ENCODE measurements at places on chromosomes 5 and 9. TPM values are rescaled to one million over a fixed set of nuclear protein-coding genes. Genes with fewer than 3 reads are reported as not detected.
A peak's percentile ranks its signal among the peaks of the same experiment; 100 is the strongest.

DNA sequence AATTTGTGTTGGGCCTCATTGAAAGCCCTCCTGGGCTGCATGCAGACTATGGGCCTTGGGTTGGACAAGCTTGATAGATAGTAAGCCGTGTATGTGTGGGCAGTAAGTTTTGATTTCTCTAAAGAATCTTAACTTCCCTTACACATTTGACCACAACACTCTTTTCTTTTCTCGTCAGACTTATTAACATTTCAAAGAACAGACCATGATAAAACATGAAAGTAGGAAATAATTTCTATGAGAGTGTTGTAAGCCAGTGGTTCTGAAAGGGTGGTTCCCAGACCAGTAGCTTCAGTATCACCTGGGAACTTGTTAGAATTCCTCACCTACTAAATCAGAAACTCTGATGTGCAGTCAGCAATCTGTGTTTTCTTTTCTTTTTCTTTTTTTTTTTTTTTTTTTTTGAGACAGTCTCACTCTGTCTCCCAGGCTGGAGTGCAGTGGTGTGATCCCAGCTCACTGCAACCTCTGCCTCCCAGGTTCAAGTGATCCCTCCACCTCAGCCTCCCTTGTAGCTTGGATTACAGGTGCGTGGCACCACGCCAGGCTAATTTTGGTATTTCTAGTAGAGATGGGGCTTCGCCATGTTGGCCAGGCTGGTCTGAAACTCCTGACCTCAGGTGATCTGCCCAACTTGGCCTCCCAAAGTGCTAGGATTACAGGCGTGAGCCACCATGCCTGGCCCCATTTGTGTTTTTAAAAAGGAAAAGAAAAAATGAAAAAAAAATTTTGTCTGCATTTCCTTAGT, 20.0 kb upstream of the GCNT1 start:
- no peaks in the 10 kb centered on the region for H3K27me3 ChIP-seq
- DNase-seq, result no peak
- H3K4me3 ChIP-seq, result no peak overlapping the region
- H3K27ac ChIP-seq, result no peak overlapping the region
- no peaks in the 10 kb centered on the region for H3K4me1 ChIP-seq

DNA sequence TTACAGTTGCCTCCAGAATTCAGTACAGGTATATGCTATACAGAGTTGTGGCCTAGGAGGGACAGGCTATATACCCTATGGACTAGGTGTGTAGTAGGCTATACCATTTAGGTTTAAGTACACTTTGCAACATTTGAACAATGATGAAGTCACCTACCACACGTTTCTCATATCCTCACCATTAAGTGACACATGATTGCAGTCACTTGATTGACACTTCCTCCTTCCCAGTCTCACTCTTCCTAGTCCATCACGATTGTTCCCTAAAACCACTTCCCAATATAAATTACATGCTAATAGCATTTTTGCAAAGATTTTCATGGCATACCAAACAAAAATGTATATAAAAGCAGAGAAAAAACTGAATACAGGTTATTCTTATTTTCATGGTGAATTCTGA, 312.2 kb downstream of the EPB41L4A start:
- DNase-seq, result no peak
- H3K27me3 ChIP-seq, result no peaks in the 10 kb centered on the region
- H3K27ac ChIP-seq, result no peak overlapping the region
- H3K4me1 ChIP-seq, result no peaks in the 10 kb centered on the region

- H3K4me1 ChIP-seq, result peaks cover 4% of the 10 kb centered on the region
- H3K27ac ChIP-seq, result no peak overlapping the region
- no peak for DNase-seq
- no peaks in the 10 kb centered on the region for H3K27me3 ChIP-seq
- H3K36me3 ChIP-seq, result no peaks in the 10 kb centered on the region
These were observed 150.4 kb upstream of the ERCC6L2 start for GRCh38 chr9:95725045-95725444.

DNA sequence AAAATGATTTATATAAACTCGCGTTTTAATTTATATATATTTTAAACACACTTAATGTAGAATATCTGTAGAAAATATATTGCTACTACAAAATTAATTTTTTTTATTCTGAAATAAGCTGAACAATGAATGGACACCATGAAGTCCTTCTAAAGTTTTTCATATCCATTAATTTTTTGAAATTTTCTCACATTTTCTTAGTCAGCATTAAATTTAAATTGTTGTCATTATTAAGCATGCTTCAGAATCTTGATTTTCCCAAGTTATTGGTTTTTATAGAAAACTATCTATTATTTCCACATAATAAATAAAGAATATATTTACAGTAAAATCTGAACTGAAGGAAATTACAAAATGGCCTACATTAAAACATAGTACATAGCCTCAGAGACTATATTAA, 1314.9 kb upstream of the CDH6 start:
- no peak overlapping the region for H3K4me3 ChIP-seq
- no peaks in the 10 kb centered on the region for H3K27me3 ChIP-seq
- no peak for DNase-seq
- H3K36me3 ChIP-seq, result no peaks in the 10 kb centered on the region

- no peak overlapping the region for H3K4me3 ChIP-seq
- no peaks in the 10 kb centered on the region for H3K27me3 ChIP-seq
- H3K27ac ChIP-seq, result no peak overlapping the region
- no peaks in the 10 kb centered on the region for H3K4me1 ChIP-seq
- peak; percentile 77 for DNase-seq
These were observed 81.6 kb downstream of the NDUFS4 start for GRCh38 chr5:53642061-53642460.

DNA sequence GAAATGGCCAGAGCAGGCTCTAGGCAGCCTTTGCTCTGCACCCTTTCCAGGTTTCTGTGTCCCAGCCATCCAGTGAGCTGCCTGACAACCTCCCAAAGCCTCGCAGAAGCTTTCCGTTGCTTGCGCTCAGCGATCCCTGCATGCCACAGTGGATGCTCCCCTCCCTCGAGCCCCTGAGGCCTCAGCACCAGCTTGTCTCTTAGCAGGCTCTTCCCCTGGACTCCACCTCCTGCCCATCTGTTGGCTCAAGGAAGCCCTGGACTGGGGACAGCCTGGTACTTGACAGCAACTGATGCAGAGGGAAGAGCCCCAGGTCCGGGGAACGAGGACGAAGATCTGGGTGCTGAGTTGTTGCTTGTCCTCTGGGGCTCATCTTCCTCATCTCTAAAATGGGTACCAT, 23.2 kb downstream of the TSPAN17 start:
- DNase-seq, result peak; percentile 18
- no peaks in the 10 kb centered on the region for H3K4me1 ChIP-seq
- H3K36me3 ChIP-seq, result no peaks in the 10 kb centered on the region
- H3K27ac ChIP-seq, result no peak overlapping the region
- no peaks in the 10 kb centered on the region for H3K27me3 ChIP-seq

DNA sequence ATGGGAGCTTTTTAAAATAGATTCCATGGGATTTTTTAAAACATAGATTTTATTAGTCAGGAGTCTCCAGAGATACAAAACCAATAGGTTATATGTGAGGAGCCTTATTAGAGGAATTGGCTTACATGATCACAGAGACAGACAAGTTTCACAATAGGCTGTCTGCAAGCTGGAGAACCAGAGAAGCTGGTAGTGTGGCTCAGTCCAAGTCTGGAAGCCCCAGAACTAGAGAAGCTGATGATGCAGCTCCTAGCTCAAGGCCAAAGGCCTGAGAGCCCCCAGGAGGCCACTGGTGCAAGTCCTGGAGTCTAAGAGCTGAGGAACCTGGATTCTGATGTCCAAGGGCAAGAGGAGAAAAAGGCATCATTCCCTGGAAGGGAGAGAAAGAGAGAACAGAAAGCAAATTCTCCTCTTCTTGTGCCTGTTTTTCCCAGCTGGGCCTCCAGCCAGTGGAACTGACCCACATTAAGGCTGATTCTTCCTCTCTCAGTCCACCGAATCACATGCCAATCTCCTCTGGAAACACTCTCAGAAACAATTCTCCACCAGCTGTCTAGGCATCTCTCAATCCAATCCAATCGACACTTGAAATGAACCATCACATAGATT, 59.3 kb downstream of the AHRR start:
- no peaks in the 10 kb centered on the region for H3K36me3 ChIP-seq
- no peaks in the 10 kb centered on the region for H3K27me3 ChIP-seq
- H3K4me1 ChIP-seq, result no peaks in the 10 kb centered on the region
- no peak overlapping the region for H3K27ac ChIP-seq
- DNase-seq, result no peak
- H3K4me3 ChIP-seq, result no peak overlapping the region

The ANKRD31 gene
- polyA plus RNA-seq, result 0.17 TPM

The PDE8B gene
- 3.7 TPM for polyA plus RNA-seq

The ACTBL2 gene
- polyA plus RNA-seq, result not detected

The GPR21 gene
- 0.34 TPM for polyA plus RNA-seq

All from kidney (tissue), 22 donors.